ENCODE measurements at places on chromosomes 7 and 10.

DNA sequence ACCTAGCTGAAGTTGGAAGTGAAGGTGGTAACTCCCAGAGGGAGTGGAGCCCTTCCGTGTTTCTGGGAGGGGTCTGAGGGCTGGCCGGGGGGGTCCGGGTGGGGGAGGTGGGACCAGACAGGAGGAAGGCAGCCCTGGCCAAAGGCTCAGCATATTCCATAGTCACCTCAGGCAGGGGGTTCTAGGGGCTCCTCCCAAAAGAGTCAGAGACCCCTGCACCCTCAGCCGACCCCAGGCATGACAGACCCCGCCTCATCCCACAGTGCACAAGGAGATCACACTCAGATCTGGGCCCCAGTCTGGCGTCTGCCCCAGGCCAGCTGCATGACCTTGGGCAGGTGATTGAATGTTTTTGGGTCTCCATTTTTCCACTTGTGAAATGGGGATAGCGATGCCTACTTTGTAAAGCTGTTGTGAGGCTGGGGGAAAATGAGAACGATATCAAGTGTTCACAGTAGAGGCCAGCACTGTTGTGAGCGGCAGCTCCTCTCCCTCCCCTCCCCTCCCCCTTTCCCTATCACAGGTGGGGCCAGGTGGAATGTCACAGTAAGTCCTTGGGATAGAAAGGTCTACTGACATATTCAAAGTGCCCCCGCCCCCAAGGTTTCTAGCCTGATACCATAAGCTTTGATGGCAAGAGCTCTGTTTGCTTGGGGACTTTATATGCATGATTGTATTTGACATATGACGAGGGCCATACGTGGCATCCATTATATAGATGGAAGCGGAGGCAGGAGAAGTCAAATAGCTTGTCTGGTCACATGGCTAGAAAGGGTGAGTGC is 33.3 kb downstream of the DNAJB12 start:
- DNase-seq, result no peak

GRCh38 chr7:55336540-55336939 is 28.6 kb upstream of the LANCL2 start:
- DNase-seq, result no peak

DNA sequence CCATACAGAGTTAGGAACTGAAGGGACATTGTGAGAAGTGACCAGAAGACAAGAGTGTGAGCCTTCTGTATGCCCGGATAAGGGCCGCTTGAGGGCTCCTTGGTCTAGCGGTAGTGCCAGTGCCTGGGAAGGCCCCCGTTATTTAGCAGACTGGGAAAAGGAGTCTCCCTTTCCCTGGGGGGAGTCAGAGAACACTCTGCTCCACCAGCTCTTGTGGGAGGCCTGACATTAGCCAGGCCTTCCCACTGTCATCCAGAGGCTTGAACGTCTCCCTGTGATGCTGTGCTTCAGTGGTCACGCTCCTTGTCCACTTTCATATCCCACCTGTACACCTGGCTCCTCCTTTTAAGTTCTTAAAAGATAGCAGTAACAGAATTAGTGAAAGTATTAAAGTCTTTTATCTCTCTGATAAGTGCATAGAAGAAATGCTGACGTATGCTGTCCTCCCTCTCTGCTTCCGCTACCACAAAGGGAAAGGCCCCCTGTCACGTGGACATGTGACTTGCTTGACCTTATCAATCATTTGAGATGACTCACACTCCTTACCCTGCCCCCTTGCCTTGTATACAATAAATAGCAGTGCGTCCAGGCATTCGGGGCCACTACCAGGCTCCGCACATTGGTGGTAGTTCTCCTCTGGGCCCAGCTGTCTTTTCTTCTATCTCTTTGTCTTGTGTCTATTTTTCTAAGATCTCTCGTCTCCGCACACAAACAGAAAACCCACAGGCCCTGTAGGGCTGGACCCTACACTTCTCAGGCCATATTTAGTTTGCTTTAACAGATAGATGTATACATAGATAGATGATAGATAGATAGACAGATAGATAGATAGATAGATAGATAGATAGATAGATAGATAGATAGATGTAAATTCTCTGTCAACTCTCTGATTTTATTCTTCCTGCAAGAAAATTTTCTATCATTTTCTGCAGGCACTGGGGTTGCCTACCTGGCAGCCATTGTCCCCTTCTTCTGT is 131.5 kb upstream of the JCAD start:
- DNase-seq, result no peak

DNA sequence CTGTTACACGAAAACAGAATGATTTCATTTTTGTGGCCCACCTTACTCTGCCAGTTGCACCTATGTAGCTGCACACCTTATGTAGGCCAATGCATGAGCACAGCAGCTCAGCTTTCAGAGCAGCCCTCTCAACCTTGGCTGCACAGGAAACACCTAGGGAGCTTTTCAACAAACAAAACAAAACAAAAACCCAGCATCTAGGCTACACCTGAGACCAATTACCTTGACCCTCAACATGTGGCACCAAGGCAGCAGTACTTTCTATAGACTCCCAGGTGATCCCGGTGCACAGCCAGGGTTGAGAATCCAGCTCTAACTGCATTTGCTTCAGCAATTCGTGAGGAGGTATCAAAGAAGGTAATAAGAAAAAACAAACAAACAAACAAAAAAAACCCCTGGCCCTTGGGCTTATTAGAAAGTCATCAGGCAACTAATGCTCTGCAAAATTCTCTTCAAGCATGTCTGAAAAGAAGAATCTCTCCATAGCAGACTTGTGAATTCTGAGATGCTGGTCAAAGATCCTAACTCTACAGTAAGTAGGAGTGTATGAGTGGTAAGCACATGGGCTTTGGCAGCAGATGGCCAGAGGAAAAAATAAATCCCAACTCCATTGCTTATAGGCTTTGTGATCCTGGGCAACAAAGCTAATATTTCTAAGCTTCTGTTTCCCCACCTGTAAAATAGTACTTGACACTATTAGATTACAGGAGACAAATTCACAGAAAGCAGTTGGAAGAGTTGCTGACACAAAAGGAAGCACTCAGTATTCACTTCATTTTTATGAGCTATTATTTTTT is 113.4 kb upstream of the NOBOX start:
- DNase-seq, result no peak

DNA sequence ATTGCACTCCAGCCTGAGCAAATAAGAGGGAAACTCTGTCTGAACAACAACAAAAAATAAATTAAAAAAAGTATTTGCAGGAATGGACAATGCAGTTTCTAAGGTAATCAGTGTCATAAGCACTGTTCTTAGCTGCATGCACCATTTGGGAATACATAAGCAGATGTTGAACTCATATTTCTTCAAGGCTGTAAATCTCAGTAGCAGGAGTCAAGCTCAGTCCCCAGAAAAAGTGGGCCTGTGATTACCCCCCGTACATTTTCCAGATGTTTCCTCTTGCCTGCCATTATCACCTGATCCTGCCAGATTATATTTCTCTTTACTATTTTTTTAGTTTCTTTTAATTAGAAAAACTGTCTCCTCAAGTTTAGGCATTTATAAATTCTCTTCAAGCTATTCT is 667.6 kb upstream of the ANKRD30A start:
- DNase-seq, result peak; percentile 28

DNA sequence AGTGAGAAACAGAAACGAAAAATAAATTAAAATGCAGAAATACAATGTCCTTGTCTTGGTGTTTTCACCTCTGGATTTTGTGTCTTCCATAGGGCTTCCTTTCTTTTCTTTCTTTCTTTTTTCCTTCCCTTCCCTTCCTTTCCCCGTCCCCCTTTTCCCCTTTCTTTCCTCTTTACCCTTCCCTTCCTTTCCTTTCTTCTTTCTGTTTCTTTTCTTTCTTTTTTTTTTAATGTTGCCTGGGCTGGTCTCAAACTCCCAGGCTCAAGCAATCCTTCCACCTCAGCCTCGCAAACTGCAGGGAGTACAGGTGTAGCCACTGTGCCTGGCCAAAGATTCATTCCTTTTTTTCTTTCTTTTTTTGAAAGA is 8.8 kb downstream of the ZNF853 start:
- DNase-seq, result no peak

GRCh38 chr7:29385214-29385814 is 178.3 kb upstream of the PRR15 start:
- no peak for DNase-seq

GRCh38 chr7:156466272-156466671 is 174.3 kb upstream of the RNF32 start:
- no peak for DNase-seq

GRCh38 chr10:72353965-72354355 is 759 bp downstream of the DNAJB12 start:
- DNase-seq, result no peak

GRCh38 chr7:48424731-48425130 is 253.5 kb downstream of the ABCA13 start:
- DNase-seq, result no peak

- DNase-seq, result no peak
Observed at GRCh38 chr10:64626924-64627323, 1105.7 kb downstream of the REEP3 start.

DNA sequence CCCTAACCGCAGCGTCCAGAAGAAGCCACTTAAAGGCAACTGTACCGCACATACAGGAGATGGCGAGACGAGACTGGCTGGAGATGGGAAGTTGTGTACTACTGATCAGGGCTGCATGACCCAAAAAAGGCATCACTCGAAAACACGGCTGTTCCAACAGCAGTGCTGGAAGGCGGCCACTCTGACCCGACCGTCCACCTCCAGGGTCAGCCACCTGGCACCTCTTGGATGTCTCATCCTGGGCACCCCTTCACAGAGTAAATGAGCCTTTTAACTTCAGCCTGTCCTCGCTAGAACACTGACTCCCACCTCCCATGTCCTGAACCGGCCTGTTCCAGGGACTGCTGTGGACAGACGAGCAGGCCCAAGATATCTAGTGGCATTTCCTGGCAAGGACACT is 180.7 kb downstream of the DIP2C start:
- DNase-seq, result no peak

DNA sequence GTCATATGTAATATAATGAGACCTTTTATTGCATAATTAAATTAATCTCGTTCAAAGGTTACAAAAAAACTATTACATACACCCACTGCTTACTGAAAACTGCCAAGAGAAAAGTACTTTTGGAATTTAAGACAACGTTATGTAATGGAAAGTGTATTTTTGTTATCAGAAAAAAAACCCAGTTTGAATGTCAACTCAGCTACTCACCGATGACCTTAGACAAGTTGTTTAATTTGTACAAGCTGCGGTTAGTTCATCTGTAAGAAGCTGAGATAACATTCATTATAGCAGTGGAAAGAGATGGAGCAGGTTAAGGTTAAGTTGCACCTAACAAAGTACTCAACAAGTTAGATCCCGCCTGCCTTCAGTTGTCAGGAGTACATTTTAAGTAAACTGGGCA is 1.1 kb downstream of the PSMA2 start:
- DNase-seq, result no peak

- DNase-seq, result no peak
Observed at GRCh38 chr10:123553810-123554430, 112.2 kb upstream of the GPR26 start.

DNA sequence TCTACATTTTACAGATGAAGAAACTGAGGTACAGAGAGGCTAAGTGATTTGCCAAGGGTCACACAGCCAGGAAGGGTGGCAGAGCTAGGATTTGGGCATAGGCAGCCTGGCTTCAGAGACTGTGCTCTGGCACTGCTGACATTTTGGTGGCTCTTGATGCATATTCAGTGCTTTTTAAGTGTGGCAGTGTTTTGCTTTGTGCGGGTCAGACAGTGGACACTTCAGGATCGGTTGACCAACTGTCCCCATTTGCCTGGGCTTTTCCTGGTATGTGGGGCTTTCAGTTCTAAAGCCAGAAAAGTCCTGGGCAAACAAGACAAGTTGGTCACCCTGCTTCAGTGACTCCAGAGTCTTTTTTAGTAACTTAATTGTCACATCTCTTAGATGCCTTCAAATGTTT is 35.0 kb downstream of the SUFU start:
- no peak for DNase-seq

DNA sequence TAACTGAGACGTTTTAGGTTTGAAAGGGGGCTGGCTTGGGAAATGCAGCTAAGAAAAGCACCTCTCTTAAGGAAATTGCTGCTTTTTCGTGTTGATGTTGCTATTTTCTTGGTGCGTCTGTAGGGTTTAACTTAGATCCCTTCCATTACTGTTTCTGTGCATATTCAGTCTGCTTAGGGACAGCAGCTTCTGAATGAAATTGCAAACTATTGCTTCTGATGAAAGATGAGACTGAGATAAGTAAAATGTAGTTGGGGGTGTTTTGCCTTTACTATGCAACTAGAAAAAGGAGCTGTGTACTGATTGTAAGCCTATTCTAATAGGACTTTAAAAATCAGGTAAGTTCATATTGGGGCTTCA is 772 bp downstream of the HDAC9 start:
- no peak for DNase-seq

DNA sequence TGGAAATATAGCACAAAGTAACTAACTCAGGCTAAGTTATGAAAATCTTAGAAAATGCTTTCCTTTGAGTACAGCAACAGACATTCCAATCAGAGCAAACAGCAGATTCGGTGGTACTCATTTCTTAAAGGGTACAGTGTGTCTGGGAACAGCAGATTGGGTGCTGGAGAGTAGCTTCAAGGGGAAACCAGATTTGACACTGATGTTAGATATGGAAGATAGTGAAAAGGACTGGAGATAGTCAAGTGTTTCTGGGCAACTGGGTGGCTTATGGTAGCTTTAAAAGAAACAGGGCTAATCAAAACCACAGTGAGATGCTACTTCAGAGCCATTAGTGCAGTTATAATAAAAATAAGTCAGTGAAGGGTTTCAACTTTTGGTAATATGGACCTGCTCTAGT is 12.1 kb upstream of the UMAD1 start:
- DNase-seq, result no peak

DNA sequence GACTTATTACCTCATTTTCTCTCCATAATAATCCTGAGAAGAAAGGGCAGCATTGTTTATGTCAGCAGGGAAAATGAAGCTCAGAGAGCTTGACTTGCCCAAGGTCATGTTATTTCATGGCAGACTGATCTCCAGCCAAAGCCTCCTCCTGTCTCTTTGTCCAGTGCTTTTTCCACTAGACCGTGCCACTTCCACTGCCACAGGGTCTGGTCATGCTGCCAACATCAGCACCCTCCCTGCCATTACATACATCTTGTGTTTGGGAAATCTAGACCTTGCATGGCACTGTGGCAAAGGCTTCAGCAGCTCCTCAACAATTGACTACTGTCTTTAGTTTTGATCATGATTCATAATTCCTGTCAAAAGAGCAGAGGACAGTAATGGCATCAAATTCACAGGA is 25.1 kb downstream of the NRCAM start:
- DNase-seq, result no peak

GRCh38 chr7:94471604-94472003 is 38.0 kb upstream of the CASD1 start:
- DNase-seq, result no peak

GRCh38 chr10:50473756-50474155 is 150.0 kb downstream of the SGMS1 start:
- no peak for DNase-seq

GRCh38 chr10:115063701-115064658 is 29.2 kb upstream of the ATRNL1 start:
- DNase-seq, result peak; percentile 12

- DNase-seq, result no peak
Observed at GRCh38 chr7:117825132-117825531, 48.1 kb downstream of the CTTNBP2 start.
